ENCODE measurements at places on chromosomes 5 and 9. TPM values are rescaled to one million over a fixed set of nuclear protein-coding genes. Genes with fewer than 3 reads are reported as not detected.

Gene CMYA5
- 0.02 TPM for total RNA-seq

Gene GLIPR2
- total RNA-seq: 5.5 TPM

Gene GRXCR2
- total RNA-seq: not detected

Gene HRCT1
- 0.41 TPM for total RNA-seq

Gene NTNG2
- 0.95 TPM for total RNA-seq

Gene KCNV2
- total RNA-seq: not detected

Gene CARD6
- 8.3 TPM for total RNA-seq

Gene SCGB3A1
- not detected for total RNA-seq

Gene REEP2
- total RNA-seq: 2.1 TPM

Gene PIP5K1B
- not detected for total RNA-seq

Gene CEMIP2
- total RNA-seq: 33.4 TPM

Gene GABRG2
- total RNA-seq: 3.9 TPM

Gene CCDC152
- total RNA-seq: 0.19 TPM

Gene TUSC1
- 10.2 TPM for total RNA-seq

Gene CCNO
- total RNA-seq: 2.4 TPM

Gene PCDHGC3
- 50.8 TPM for total RNA-seq

Gene IRX4
- not detected for total RNA-seq

Gene GAS1
- 6.6 TPM for total RNA-seq

Gene GPR151
- total RNA-seq: not detected

Gene UBE2QL1
- total RNA-seq: 0.64 TPM

Gene ACTBL2
- total RNA-seq: 6.7 TPM

Gene SH2D3C
- 0.23 TPM for total RNA-seq

Gene SLC1A1
- total RNA-seq: 2.5 TPM

Gene ENTR1
- 36.5 TPM for total RNA-seq

Gene TSSK1B
- not detected for total RNA-seq

Gene TRAF1
- total RNA-seq: 0.21 TPM

Gene ROPN1L
- 2.5 TPM for total RNA-seq

Measured in H4 (cell line).